Foreskin keratinocyte (primary cell): ENCODE measurements at places on chromosomes 2 and 18.

- DNase-seq: no peak
Measured at GRCh38 chr18:45290364-45290763, 324.9 kb upstream of the SLC14A2 start.

GRCh38 chr2:160317181-160318099 lies 117.4 kb upstream of the ITGB6 start:
- DNase-seq: no peak

DNA sequence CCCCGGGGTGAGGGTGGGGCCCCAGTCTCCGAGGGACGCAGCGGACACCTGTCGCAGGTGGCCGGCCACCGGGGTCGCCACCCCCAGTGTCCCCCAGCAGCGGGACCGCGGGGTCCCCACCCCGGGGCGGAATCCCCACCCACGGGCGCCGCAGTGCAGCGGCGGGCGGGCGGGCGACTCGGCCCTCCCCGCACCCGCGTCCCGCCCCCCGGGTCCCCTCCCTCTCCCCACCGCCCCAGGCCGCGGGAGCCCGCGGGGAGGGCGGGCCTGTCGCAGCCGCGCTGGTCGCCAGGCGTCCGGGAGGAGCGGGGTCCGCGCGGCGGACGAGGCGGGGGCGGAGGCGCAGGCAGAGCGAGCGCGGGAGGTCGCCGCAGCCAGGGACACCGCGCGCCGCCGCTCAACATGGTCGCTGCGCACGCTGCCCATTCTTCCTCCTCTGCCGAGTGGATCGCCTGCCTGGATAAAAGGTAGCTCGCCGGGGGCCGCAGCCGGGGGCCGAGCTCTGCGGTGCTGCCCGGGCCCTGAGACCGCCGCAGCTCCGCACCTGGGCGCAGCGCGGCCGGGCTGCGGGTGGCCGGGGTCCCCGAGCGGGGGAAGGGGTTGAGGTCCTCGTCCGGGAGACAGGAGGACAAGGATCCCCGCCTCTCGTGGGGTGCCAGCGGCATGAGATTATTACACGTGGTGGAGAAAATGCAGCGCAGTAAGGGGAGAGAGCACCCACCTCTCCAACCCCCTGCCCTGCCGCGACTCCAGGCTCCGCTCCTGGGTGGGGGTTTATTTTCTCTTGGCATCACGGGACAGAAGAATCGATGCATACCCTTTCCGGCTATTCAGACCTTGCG lies at the start of gene RAPGEF4:
RAPGEF4 (plus strand) TSS at position 264 of the 842 bp plus-strand sequence; CDS start at position 403, 139 bp downstream.
- no peak for DNase-seq

GRCh38 chr2:161039071-161039470 lies 121.2 kb upstream of the TANK start:
- no peak for DNase-seq

DNA sequence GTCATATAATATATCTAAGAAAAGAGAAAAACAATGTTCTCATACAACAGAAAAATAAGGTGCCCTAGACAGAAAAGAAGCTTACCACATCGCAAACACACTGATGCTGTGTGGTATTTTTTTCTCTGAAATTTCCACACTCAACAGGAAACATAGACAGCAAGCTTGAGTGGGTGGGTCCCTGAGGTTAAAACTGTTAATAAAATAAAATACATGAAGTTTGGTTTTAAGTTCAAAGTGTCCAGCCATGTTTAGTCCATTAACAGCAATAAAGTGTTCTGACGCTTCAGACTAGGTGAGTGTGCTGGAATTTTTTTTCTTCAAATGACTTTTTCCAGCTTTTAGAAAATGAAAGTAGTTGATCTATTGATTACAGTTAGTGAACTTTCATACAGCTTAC lies 83.3 kb upstream of the EPB41L5 start:
- DNase-seq: no peak

DNA sequence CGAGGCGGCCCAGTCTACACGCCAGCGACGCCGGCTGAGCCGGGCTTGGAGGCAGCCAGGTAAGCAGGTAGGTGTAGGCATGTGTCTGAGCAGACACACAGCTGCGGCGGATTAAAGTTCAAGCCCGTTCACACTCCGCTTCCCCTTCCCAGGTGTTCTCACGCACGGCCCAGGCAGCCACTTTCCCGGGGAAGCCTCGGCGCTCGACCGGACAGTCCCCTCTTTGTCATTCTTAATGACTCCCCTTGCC lies 367 bp downstream of the TGFA start:
- peak; percentile 73 for DNase-seq

DNA sequence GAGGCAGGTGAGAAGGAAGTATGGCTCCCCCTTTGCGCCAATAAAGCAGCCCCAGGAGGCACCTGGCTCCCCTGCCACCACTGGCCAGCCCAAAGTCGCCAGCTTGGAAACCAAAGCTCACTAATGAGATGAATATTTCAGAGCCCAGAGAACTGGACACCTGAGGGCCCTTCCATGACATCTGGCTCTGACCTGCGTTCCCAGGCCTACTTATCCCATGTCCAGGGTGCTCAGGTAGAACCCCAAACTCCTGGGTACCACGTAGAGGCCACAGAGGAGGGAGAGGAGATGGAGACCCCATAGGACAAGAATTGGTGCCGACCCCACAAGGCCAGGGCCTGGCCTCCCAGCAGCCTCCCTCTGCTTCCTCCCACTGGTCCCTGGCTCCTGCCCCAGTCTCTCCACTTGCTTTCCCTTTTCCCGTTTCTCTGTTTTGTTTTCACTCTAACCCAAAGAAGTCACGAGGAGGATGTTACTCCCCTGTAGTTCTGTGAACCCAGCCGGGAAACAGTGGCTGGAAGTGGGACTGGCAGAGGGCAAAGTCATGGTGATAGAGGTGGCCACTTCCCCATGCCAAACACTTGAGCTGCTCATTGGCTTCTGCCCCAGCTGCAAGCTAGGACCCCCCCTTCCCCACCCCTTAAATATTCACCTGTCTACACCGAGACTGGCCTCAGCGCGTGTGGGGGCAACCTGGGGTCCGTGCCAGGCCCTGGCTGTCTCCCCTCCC lies 820 bp downstream of the TMBIM1 start:
- no peak for DNase-seq

DNA sequence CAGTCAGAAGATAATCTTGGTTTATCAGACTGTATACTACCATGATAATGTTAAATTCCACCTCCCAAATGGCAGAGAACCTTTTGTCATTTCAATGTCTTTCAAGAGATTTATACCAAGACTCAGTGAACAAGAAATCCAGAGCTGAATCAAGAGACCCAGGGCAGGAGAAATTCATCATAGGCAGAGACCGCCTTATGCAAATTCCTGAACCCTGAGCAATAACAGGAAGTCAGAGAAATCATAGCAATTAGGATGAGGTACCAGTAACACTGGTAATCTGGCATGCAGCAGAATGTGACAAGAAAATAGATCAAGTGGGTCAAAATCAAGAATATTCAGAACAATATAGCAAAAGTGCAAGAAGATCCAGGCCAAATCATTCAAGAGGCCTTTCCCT lies 412.4 kb upstream of the LRATD1 start:
- DNase-seq: no peak

DNA sequence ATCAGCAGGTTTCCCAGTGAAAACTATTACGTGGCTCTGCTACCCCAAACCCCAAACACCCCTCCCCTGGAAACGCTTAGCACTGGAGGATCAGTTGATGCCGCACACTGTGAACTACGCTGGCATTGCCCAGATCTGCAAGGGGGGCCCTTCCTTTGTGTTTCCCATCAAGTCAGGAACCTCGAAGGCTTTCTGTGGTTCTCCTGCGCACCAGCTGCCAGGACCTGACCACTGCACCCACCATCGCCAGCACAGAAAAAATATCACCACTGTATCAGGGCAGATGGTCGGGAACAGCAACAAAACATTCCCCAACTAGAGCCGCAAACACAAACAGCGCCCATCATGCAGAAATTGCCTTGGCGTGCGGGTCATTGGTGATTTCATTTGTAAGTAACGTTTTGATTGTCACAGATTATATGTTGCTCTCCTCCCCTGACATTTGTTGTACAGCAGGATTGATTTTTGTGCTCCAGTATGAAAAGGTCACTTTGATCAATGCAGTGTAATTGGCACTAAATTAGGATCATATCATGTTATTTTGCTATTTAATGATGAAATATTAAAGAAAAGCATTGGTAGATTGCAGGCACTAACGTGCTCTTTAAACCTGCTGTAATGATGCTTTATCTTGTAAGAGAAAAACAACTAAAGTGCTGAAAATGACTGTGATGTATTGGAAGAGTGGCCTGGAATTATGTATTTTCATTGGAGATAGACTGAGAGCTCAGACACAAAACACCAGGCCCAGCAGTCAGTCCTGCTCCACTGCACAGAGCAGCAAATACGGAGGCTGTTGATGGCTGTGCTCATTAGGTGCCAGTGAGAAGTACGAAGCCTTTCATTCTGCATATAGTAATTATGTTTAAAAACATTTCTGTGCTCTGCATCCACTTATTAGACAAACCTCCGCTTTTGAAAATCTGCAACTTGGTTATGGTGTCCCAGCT lies 833.2 kb upstream of the SALL3 start:
- DNase-seq: no peak

- no peak for DNase-seq
Measured at GRCh38 chr2:173463846-173464245, 109.2 kb downstream of the CDCA7 start.

DNA sequence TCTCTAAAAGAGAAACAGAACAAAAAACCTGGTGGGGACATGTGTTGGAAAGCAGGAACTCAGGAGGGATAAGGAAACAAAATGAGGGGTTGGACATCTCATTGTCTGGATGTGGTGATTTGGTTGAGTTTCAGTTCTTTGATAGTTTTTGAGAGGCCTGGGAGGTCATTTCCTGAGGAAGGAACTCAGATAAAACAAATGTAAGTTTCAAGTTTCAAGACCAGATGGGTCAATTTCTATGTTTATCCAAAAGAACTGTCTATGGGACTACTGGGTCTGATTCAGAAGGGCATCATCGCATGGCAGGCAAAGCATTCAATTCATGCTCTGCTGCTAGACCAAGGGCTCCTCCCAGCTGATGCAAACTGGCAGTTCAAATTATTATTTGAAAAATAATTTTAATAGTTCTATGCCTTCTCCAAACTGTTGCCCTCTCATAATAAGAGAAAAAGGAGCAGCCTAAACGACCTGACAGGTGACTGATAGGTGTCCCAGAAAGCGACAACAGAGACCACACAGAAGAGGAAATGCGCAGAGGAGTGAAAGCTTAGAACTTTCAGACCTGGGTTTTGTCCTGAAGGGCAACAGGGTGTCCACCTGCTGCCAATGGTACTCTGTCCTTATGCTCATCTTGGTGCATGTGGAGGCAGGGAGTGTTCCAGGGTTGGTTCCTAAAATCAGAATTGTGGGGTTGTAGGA lies 39.3 kb upstream of the SH3RF3 start:
- no peak for DNase-seq

GRCh38 chr2:51413726-51414125 lies 381.8 kb upstream of the NRXN1 start:
- no peak for DNase-seq

DNA sequence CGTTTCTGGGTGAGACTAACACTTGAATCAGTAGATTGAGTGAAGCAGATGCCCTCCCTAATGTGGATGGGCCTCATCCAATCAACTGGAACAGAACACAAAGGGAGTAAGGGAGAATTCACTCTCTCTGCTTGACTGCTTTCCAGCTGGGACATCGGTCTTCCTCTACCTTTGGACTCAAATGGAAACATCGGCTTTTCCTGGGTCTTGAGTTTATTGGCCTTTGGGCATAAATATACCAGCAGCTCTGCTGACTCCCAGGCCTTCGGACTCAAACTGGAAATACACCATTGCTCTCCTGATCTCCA lies 311.6 kb downstream of the STK39 start:
- DNase-seq: no peak

DNA sequence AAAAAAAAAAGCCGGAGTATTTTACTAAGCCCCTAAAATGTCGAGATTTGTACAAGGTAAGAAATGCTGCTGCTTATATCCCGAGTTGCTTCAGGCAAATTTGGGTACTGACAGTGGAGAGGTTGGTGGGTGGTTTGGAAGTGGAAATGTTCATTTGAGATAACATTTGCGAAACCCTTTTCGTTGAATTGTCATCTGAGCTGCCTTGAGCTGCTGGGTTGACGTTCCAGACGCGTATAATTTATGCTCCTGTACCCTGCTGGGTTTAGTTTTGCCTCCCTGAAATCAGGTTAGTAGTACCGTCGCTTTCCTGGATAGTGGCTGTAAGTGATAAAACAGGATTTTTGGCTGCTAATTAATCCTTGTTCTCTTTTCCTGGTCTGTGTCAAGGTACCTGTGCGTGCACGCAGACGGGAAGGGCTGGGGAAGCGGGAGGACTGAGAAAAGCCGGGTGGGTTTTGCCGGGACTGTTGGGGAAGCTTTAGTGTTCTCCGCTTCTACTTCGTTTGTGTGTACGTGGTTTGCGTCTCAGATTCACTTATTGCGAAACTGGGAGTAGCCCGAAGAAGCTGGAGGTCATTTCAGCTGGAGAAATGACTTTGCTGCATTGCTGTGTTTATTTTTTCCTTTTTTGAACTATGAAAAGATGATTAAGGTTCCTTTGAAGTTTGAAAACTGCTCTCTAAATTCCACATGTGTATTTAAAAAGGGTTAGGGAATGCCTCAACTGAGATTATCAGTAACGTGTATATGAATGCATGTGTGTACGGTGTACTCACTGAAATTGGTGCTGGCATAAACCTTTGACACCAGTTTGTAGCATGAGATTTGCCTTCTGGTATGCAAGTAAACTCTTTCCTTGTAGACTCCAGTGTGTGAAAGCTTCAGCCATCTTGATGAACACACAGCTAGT lies 709 bp downstream of the UGP2 start:
- DNase-seq: peak; percentile 37

- no peak for DNase-seq
Measured at GRCh38 chr2:161733025-161733424, 108.8 kb downstream of the SLC4A10 start.

DNA sequence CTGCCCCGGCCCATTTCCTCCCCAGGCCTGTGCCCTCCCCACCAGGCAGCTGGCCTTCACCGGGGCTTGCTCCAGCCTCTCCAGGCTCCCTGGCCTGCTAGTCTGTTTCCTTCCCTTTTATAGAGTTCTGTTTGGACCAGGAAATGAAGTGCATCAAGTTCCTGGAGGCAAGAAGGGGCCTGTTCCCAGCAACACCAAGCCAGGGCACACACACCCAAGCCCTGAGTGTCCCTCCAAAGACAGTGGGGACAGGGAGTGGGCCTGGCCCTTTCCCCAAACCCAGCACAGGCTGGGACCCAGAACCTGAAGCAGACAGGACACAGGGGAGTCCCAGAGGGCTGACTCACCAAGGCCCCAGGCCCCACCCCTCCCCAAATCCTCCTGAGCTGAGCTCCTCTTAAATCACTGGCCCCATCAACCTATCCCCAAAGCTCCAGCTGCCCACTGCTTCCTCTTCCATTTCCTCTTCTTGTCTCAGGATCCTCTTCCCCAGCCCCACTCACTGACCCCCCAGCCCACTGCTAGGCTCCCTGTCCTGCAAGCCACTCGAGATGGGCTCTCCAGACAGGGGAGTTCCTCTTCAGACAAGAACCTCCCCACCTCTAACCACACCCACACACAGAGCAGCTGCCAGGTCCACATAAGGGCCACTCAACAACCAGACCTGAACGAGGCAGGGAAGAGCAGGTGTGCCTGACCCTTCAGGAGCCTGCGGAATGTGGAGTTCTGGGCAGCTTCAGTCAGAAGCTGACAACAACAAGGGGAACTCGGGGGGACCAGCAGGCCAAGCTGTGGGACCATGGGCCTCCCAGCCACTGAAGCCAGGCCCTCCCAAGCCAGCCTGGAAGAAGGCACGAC lies 74.2 kb downstream of the TNS1 start:
- no peak for DNase-seq
